ENCODE measurements at places on chromosomes 7 and 10.

DNA sequence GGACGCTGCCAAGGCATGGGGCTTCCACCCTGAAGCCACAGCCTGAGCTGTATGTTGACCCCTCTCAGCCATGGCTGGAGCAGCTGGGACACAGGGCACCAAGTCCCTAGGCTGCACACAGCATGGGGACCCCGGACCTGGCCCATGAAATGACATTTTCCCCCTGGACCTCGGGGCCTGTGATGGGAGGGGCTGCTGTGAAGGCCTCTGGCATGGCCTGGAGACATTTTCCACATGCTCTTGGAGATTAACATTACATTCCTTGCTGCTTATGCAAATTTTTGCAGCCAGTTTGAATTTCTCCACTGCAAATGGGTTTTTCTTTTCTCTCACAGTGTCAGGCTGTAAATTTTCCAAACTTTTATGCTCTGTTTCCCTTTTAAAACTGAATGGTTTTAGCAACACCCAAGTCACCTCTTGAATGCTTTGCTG, 463.6 kb downstream of the ZWINT start:
- no peak for DNase-seq

DNA sequence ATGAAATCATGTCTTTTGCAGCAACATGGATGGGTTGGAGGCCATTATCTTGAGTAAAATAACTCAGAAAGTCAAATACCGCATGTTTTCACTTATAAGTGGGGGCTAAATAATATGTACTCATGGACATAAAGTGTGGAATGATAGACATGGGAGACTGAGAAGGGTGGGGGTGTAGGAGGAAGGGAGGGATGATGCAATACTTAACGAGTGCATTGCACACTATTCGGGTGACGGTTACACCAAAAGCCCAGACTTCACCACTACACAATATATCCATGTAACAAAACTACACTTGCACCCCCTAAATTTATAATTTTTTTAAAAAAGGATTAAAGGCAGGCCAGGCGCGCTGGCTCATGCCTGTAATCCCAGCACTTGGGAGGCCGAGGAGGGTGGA, 13.6 kb downstream of the LGI1 start:
- no peak for DNase-seq

DNA sequence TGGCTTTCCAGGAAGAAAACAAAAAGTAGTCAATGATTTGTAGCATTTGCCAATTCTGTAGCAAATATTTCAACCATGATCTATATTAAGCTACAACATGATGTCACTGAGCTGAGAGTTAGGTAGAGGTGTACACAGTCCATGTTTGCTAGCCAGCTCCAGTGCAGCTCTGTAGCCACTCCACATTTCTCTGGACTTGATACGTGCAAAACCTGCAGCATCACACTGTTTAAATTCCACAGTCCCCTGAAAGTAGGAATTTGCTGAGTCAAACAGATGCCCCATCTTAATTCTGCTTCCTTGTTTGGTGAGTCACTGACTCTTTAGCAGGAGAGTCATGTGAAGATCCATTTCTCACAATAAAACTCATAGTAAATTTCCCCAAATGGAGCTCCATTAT, 89.8 kb upstream of the LRRTM3 start:
- DNase-seq = no peak

DNA sequence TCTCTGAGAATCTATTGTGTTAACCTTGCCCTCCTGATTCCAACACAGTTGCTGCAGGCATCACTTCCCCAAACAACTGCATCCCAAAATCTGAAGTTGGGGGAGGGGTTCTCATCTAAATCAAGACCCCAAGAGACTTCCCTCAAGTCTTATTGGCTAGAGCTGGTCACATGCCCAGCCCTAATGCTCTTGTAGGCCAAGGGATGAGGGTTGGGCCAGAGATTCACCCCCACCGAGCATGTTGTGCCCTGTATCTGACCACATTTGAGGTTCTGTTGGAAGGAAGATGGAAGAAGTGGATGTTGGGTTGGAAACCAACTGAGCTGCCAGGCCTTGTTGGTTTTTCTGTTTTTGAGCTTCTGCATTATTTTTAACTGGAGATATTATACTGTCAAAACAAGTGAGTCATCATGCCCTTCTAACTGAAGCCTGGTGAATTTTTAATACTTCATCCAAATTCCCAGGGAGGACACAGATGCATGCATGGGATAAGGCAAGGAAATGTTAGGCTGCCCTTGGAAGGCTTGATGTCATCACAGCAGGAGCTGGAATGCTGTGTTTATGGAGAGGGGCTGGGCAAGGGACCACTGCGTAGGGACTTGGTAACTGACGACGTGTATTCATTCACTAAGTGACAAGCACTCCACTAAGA, 68.6 kb upstream of the CACUL1 start:
- no peak for DNase-seq

GRCh38 chr10:103114876-103115275, 78.2 kb downstream of the NT5C2 start:
- DNase-seq = no peak

DNA sequence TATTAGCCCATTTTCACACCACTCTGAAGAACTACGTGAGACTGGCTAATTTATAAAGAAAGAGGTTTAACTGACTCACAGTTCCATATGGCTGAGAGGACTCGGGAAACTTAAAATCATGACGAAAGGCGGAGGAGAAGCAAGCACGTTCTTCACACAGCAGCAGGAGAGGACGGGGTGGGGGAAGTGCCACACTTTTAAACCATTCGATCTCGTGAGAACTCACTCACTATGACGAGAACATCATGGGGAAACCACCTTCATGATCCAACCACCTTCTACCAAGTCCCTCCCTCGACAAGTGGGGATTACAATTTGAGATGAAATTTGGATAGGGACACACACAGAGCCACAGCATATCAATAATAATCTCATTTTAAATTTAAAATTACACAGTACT, 80.2 kb downstream of the VWDE start:
- no peak for DNase-seq

- DNase-seq = no peak
Measured at GRCh38 chr7:154879629-154880028, 123.3 kb downstream of the PAXIP1 start.

- no peak for DNase-seq
Measured at GRCh38 chr10:119940487-119940886, 48.0 kb downstream of the SEC23IP start.

DNA sequence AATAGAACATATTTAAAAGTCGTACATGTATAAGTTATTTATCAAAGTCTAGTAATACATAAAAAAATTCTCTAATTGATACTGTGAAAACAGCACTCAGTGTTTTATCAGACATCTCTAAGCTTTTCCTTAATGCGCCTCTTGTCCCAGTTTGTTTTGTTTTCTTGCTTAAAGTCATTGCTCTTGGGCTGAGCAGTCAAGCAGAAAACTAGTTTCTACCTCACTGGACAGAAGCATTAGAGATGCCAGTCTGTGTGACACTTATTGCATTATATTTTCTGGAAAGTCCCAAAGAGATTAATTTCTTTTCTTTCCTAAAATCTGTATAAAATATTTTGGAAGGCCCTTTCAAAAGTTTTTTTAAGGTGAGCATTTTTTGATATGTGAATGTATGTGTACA, 236.2 kb downstream of the PCLO start:
- DNase-seq = no peak

DNA sequence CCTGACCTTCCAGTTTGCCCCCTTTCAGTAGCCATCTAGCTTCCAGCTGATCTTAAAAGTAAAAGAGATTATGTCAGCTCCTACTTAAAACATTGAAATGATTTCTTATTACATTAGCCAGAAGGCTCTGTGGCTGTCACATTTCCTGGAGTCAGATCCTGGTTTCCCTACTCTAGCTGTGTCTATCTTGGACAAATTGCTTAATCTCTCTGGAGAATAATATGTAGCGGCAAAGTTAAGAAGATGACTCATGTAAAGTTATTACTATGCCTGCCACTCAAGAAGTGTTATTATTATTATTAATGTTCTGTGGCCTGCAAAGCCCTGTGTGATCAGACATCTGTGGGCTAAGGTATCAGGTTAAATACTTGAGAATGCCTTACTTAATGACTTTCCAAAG, 107.2 kb downstream of the RUNDC3B start:
- no peak for DNase-seq

DNA sequence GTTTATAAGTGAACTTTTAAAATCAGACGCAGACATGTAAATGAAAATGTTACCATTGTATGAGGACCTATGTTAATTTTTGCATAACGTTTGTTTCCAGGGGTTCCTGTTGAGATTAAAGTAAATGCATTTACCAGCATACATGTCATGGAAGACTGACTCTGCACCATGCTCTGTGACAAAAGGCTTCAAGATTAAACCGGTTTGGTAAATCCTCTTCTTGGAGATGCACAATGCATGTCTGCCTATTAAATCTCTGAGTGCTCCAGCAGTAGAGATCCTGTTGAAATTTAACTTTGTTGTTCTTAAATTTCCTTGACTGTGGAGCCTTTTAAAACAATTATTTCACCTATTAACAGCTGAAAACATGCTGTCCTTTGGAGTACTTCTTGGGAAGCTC, 36.5 kb upstream of the JAZF1 start:
- DNase-seq = no peak

GRCh38 chr10:104881740-104882139, 240.7 kb downstream of the SORCS3 start:
- no peak for DNase-seq

DNA sequence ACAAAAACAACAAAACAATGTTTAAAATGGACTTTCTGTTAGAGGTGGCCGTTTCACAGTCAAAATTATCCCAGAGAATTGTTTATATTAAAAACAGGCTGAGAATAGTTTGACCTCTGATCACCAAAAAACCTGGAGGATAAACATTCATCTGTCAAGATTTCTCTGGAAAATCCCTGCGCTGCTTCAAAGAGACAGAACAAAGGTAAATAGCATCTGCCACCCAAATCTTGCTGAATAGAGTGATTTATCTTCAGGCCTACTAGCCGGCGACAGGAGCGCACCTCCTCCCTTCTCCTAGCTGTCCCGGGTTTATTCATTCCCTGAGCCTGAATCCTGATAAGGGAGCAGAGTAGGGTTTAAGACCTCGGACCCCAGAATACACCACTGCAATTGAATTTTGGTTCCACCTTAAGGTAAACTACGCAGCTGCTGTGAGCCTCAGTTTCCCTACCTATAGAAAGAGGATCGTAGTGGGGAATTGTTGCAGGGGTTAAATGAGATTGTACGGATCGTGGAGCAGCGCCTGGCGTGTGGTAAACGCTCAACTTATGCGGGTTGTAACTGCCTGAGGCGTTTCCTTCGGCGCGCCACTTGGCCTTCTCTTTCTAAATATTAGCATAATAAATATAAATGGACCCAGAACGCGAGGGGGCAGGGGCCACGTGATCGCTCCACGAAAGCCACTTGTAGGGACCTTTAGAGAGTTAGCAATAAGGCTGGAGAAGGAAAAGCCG, 498 bp upstream of the ST7 start:
- no peak for DNase-seq

Measured in CD4-positive, alpha-beta T cell treated with Interleukin-6 at 100 ng/mL for 8 hours (primary cell).